Left kidney (tissue), 8 donors: ENCODE measurements at places on chromosomes 2 and 18. TPM values are rescaled to one million over a fixed set of nuclear protein-coding genes. Genes with fewer than 3 reads are reported as not detected.

- DNase-seq, result no peak
These were observed at the start of gene NPAS2 for GRCh38 chr2:100819370-100820272. TSS of gene NPAS2 (plus strand) at chr2:100820139. CDS start at chr2:100904755, 84,616 bp downstream.

GRCh38 chr2:47688561-47688960 is 94.4 kb upstream of the MSH6 start:
- DNase-seq, result no peak

- DNase-seq, result no peak
These were observed 66.6 kb downstream of the ADNP2 start for GRCh38 chr18:80175451-80176204.

DNA sequence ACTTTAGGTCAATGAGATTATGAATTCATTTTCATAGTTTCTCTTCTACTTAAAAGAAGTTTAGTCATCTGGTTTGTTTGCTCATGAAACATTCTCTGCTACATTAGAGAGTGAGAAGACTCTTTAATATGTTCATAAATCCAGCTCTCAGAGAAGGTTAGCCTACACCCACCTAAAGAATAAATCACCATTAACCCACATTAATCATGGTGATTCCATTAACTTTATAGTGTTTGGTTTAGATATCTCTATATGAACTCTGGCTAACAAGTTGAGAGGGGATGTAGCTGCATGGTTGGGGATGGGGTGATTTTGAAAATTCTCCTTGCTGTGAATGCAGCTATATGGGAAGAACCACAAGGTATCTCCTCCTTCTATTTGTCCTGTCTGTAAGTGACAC is 10.7 kb downstream of the TFPI start:
- no peak for DNase-seq

GPBAR1 gene
- polyA plus RNA-seq, result 1.2 TPM

GRCh38 chr2:43196768-43197587 is 29.4 kb downstream of the ZFP36L2 start:
- no peak for DNase-seq

- no peak for DNase-seq
These were observed 172.3 kb downstream of the INO80D start for GRCh38 chr2:205913668-205914067.

ERICH2 gene
- polyA plus RNA-seq, result 2.4 TPM

GRCh38 chr18:62933261-62933887 is 218.0 kb downstream of the PHLPP1 start:
- DNase-seq, result no peak

GPR55 gene
- polyA plus RNA-seq, result 0.17 TPM

GRCh38 chr2:60355849-60356261 is 197.6 kb downstream of the BCL11A start:
- no peak for DNase-seq

GRCh38 chr2:217945530-217945929 is 57.3 kb downstream of the TNS1 start:
- DNase-seq, result no peak

GRCh38 chr2:200430017-200430416 is 79.9 kb downstream of the KCTD18 start:
- DNase-seq, result no peak

DNA sequence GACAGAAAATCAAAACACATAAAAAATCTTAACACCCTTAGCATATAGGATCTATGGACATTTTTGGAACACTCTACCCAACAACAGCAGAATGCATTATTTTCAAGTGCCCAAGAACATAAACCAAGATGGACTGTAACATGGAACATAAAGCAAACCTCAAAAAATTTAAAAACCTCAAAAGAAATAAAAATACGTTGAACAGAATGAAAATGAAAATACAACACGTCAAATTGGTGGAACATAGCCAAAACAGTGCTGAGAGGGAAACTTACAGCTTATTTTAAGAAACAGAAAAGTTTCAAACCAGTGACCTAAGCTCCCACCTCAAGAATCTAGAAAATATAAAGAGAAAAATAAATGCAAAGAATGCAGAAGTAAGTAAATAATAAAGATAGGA is 58.3 kb upstream of the BCL2L11 start:
- no peak for DNase-seq

- DNase-seq, result no peak
These were observed 134.1 kb upstream of the CXCR4 start for GRCh38 chr2:136251885-136252585.

IGFBP2 gene
- 169 TPM for polyA plus RNA-seq

- DNase-seq, result no peak
These were observed 66.9 kb downstream of the HS1BP3 start for GRCh38 chr2:20584045-20584398.
